Urinary bladder (tissue), 4 donors: ENCODE measurements at places on chromosomes 1 and 21. TPM values are rescaled to one million over a fixed set of nuclear protein-coding genes. Genes with fewer than 3 reads are reported as not detected.

DNA sequence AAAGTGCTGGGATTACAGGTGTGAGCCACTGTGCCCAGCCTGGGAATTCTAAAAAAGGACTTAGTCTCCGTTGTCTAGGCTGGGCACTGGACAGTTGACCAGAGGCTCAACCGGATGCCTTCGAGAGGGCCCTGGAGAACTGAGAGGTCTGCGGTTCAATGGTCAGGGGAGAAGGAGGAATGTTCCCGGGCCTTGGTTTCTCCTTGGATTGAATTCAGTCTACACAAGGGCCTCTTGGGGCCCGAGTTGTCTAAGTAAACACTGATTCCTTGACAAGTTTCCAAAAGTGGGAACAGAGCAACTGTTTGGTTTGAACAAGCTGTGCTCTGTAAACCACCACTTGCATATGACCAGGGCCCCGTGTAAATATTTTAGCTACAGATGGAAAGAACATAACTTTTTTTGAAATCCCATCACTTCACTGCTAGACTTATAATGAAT, 29.1 kb upstream of the CAPZB start:
- DNase-seq, result no peak

- no peak for DNase-seq
Measured at GRCh38 chr1:55313903-55314302, 98.7 kb upstream of the USP24 start.

DNA sequence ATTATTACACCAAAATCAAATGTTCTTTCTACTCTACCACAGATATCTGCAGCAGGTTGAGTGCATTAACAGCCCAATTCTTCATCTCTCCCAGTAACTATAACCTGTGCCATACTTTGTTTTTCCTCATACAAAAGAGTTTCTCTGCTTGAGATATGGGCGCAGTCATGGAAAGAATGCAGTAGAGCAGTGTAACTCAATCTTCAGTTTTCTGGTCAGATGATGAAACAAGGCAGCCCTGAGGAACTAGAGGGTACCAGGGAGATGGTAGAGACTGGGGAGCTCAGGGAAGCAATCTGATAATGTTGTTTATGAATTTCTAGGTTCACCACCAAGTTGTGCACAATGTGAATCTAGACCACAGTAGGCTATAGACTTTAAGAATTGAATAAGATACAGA, 39.6 kb downstream of the ASPM start:
- no peak for DNase-seq

- DNase-seq, result no peak
Measured at GRCh38 chr1:94306521-94306920, 69.1 kb upstream of the ARHGAP29 start.

GRCh38 chr1:171381866-171382210, 67.9 kb downstream of the FMO4 start:
- DNase-seq, result no peak

DNA sequence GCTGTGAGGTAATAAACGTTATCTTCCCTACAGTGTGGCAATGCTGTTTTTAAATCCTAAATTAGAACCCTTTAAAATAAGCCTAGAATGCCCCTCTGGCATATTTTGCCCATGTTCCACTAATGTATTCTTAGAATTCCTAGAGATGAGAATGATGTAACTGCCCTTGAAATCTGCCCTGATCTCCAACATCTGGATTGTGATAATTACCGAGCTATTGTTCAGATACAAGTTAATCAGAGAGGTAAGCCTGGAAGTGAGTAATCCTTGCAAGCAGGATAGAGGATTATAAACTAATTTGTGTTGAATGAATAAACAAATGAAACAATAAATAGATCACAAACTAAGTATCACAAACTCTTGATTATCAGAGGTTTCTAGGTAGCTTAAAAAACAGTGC, 107.8 kb upstream of the DMRTA2 start:
- no peak for DNase-seq

- DNase-seq, result no peak
Measured at GRCh38 chr1:192109576-192109975, 48.7 kb upstream of the RGS18 start.

- no peak for DNase-seq
Measured at GRCh38 chr1:179153217-179153616, 71.3 kb downstream of the TOR3A start.

DNA sequence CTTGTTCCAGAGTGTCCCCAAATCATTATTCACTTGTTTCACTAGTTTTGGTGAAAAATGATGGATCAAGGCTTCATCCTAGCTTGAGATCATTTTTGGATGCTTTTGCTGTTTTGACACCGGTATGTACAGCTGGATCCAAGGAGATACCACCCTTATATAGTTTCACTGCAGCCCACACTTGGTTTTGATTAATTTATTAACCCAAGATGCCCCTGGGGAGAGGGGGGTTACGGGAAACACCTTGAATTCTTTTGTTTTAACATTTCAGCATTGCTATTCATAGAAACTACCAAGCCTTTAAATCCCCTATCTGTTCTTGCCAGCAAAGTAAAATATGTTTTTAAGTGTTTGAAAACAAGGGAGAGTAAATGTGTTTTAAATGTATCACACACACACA, 457.7 kb upstream of the RUNX1 start:
- no peak for DNase-seq

DNA sequence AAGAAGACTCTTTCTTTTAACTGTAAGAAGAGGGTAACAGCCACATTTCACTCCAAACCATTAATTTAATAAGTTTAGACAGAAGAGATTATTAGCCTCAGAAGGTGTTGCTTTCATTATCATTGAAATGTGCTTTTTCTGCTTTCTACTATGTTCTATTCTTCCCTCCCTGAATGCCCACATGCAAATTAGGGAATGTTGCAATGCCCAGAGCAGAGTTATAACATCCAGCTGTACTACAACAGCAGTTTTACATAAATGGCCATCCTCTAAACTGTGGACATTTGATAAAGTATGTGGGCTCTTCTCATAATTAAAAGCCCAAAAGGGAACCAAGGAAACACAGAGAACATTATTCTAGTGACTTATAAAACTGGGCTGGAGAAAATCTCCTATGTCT, 82.2 kb upstream of the SOD1 start:
- no peak for DNase-seq

DNA sequence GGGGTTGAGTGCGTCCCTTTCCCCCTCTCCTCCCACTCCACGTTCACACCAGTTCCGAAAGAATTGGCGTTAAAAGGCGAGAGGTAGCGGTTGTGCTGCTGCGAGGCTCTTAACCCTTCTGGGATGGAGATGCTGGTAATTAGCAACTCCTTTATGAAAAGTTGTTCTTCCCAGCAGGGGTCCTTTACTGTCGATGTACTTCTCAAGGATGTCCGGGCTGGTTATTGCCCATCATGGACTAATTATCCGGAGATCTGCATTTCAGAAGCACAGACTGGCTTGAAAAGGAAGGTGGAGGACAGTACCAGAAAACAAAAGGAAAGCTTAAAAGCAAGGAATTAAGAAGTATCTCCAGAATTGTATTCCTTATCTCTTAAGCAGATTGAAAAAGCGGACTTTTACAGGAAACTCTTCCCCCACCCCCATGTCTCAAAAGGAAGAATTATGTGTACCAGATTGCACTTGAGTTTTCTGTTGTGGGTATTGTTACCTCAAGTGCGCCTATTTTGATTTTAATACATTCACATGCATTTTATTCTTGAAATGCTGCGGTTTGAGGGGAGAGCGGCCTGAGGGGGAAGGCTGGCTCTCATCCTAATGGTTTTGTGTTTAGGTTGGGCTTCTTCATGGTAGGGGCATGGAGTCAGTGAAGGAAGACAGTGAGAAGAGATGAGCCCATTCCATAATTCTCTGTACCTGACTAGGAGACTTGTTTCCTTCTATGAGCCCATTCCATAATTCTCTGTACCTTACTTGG, 1.5 kb downstream of the AK4 start:
- DNase-seq, result no peak

DNA sequence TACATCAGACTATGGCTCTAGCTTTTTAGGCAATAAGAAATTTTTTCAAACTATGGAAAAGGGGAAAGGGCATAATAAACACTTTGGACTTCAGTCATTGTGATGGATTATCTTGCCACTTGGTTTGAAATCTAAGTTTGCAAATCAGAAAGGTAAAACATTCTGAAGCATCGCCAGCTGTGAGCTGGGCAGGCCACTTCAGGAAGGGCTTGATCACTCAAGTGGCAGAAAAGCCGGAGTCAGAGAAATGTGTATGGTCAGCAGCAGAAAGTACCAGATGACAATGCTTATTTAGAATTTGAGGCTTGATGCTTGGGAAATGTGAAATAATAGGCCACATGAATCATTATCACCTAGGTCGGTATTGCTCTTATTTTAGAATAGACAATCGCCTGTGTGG, 79.7 kb downstream of the ZNF648 start:
- DNase-seq, result no peak

- no peak for DNase-seq
Measured at GRCh38 chr1:2914702-2915101, 106.6 kb upstream of the ACTRT2 start.

DNA sequence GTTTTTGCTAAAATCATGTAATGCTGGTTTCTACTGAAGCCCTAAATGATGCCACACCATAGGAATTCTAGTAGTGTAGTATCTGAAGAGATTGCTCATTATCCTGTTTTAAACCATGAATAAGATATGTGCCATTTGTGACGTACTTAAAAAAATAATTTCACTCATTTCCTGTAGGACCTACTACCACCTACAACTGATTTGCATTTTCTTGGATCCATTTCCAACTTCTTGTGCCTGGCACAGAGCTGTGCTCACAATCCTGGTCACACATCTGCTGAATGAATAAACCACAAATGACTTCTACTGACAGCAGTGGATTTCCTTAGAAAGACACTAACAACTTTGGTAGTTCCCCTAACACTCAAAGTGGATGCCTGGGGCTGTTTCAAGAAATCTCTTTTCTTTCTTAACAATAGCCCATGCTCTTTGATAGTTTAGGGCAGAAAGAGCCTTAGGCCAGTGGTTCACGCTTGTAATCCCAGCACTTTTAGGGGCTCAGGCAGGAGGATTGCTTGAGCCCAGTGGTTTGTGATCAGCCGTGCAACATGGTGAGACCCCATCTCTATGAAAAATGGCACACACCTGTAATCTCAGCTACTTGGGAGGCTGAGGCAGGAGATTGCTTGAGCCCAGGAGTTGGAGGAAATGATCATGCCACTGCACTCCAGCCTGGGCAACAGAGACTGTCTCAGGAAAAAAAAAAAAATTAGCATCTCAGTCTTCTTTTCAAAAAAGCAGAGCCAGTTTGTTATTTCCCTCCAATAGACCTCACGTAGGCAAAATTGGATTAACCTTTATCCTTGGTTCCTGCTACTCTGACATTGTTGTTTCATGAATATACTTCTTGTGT, 13.0 kb upstream of the BATF3 start:
- no peak for DNase-seq

Gene NR1I3
- polyA plus RNA-seq, result 0.27 TPM

Gene BCL10
- polyA plus RNA-seq, result 9.6 TPM

Gene PTPRU
- 17.1 TPM for polyA plus RNA-seq

Gene GJA8
- not detected for polyA plus RNA-seq

Gene SMCP
- not detected for polyA plus RNA-seq

Gene CCDC181
- 0.24 TPM for polyA plus RNA-seq

Gene HJV
- polyA plus RNA-seq, result 0.11 TPM

Gene NUP210L
- 0.04 TPM for polyA plus RNA-seq

Gene NUAK2
- 0.82 TPM for polyA plus RNA-seq

Gene PDPN
- polyA plus RNA-seq, result 96.8 TPM

Gene TMPRSS15
- polyA plus RNA-seq, result not detected
